ENCODE measurements at places on chromosomes 1 and 21.

DNA sequence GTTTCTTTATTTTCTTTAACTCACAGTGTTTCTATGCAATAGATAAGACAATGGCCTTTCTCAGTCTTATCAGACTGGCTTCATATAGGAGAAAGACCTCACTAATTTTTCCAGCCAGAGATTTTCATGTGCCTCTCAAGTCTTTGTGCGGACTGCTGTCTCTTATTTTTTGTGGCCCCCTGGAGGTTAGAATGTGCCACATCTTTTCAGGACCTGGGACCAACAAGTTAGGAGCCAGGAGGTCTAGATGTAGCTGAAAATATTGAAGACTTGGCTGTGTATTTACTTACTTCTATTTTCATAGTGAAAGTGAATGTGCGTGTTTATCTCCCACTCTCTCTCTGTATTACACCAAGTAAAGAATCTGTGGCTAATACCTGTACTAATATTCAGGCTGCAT lies 42.1 kb upstream of the CFHR3 start:
- DNase-seq: no peak

DNA sequence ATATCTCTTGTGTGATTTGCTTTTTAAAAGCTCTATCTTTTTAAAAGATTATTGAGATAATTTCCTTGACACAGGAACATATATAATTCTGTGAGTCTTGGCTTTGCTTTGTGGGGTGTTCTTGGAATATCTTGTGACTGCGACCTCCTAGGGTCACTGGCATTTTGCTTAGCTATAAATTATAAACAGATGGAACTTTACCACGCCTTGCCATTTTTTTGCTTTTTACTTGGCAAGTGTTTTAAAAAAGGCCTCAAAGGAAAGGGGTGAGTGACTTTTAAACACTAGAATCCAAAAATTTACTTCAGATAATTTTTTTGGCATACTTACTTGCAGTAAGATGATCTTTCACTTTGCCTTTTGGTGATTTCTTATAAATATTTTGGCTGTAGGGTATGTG lies 43.6 kb downstream of the ALG6 start:
- no peak for DNase-seq

DNA sequence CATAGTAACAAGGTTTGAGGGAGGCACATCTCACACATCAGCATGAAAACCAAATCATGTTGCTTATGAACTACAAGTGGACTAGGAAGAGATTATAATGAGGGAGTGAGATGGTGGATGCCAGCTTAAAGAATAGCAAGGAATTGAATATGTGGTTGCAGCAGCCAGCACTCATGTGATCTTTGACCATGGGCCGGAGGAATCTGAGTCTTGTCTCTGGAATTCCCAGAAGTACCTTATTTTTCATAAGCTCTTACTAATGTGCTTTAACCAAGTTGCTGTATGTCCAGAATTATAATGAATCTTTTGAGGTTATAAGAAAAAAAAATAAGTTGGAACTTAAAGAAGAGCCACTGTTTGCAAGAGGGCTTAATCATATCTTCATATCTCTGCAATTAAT lies 97.0 kb downstream of the DISP1 start:
- no peak for DNase-seq

- DNase-seq: no peak
These were observed 19.7 kb downstream of the STPG1 start for GRCh38 chr1:24393892-24394291.

DNA sequence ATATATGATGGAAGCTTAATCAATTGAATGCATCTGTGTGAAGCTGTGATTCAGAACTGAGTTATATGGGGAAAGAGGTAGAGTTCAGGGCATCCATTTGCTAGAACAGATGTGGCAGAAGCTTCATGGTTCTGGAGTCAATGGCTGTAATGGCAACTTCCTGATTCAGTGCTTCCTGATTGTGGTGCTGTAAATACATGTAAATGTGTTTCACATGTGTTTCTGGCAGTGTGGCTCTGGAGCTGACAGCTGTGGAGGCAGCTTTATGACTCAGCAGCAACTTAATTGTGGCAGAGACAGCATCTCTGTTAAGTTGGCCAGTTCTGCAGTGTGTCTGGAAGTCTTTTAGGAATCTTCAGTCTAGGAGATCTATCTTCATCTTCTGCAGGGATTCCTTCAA lies 226.6 kb upstream of the ZRANB2 start:
- no peak for DNase-seq

DNA sequence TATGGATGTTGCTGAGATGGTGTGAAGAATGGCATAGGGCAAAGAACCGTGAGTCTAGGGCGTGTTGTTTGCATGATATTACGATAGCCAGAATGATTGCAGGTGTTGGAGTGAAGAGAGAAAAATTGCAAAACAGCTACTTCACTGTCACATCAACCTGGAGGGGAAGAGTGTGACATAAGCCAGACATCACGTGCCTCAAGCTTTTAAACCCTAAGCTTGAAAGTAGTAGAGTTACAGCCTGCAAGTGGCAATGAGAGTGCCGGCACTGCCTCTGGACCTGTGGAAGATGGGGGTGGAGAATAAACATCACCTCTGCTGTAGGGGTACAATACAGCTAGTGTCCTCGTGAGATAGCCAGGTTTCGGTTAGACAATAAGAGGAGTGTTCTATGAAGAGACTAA lies 11.1 kb downstream of the EEIG2 start:
- DNase-seq: no peak

- DNase-seq: peak; percentile 63
These were observed 1422.5 kb downstream of the KCNT2 start for GRCh38 chr1:195185736-195186135.

- no peak for DNase-seq
These were observed 47.6 kb downstream of the ARHGEF16 start for GRCh38 chr1:3501856-3502640.

DNA sequence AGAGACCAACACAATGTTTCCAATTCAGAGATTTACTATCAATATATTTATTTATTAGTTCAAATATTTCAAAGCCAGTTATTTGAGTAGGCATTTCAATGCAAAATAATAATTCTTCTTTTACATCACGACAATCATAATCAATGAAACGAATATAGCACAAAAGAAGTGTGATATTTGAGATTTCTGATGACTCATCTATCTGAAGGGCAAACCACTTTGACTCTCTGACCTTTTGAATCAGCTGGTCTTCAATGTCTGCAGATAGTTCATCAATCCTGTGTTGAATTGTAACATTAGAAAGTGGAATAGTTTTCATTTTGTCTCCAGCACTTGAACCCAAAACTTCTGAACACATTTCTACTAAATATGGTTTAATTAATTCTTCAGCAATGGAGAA lies 3.0 kb upstream of the TMEM35B start:
- no peak for DNase-seq

DNA sequence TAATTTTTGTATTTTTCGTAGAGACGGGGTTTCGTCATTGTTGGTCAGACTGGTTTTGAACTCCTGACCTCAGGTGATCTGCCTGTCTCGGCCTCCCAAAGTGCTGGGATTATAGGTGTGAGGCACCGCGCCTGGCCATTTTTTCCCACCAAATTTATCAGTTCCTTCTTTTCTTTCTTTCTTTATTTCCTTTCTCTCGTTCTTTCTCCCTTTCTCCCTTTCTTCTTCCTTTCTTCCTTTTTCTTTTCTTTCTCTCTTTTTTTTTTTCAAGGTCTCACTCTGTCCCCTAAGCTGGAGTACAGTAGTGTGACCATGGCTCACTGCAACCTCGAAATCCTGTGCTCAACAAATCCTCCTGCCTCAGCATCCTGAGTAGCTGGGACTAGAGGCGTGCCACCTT lies 26.4 kb downstream of the MFSD2A start:
- DNase-seq: no peak

GRCh38 chr1:246417813-246418564 lies 89.1 kb downstream of the SMYD3 start:
- DNase-seq: no peak

DNA sequence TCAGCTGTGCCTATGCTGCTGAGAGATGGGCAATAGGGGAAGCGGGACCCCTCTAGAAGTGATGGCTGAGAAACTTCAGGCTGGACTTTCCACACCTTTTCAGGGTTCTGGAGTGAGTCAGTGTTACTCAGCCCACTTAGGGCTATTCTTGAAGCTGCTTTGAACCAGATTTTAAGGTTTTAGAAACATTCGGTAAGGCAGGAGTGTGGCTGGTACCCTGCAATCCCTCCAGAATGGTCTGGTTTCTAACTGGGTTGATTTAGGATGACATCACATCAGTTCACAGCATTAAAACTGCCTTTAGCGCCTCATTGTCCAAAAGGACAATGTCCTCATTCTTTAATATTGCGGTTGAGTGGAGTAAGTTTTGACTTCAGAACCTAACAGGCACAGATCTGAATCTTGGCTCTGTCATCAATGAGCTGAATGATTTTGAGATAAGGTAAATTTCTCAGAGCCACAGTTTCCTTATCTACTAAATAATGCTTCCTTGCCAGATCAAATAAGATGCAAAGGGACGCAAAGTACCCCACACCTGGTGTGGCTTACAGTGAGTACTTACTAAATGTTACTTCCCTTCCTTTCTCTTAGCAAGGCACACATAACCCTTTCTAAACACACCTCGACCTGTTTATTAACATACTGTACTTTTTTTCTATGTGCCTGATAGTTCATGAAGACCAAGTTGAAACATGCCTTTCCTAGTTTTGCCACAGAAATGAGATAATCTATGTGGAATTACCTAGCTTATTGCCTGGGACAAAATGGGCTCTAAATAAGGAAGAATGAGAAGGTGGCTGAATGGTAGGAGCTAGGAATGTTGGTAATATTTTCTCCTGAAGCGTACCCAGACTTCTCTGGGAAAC lies 209.8 kb downstream of the ROR1 start:
- no peak for DNase-seq
